ENCODE measurements at places on chromosomes 2 and 18.

DNA sequence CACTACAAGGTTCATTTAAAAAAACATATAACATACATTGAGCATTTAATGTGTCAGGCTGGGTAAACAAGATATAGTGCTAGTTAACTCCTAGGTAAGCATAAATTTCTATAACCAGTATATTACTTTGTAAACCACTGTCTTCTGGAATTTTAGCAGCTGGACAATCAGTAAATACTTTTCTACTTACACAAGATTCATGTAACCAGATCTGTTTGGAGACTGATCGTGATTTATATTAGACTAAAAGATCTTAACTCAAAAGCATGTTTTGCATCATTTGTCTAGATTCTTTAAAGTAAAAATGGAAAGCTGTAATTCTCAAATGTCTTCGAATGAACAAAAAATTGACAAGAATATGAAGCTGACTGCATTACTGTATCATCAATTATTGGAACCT, 941 bp upstream of the SGO2 start:
- DNase-seq, result no peak

DNA sequence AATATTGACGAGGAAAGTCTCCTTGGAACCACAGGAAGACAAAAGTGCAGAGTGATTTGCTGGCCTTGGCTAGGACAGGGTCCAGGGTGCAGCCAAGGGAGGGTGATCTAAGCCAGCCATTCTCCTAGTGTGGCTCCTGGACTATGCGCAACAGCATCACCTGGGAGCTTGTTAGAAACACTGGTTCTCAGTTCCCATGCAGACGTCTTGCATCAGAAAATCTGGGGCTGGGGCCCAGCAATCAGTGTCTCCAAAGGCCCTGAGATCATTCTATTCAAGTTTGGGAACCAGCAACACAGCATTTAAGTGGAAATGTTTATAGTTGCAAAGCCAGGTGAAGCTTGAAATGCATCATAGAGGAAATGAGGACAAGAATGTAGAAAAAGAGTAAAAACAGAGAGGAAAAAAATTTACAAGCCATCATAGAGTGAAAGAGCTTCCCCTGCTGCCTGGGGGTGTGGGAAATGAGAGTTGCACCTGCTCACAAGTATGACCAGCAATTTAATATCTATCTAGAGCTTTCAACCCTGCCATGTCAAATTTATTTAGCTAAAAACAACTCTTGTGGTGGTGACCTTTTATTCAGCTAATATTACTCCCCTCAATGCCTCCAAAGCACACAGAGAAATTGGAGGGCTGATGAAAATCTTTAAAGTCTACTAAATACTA, 54.4 kb upstream of the SEC11C start:
- no peak for DNase-seq

- DNase-seq, result no peak
Measured at GRCh38 chr2:173524256-173524955, 169.7 kb downstream of the CDCA7 start.

DNA sequence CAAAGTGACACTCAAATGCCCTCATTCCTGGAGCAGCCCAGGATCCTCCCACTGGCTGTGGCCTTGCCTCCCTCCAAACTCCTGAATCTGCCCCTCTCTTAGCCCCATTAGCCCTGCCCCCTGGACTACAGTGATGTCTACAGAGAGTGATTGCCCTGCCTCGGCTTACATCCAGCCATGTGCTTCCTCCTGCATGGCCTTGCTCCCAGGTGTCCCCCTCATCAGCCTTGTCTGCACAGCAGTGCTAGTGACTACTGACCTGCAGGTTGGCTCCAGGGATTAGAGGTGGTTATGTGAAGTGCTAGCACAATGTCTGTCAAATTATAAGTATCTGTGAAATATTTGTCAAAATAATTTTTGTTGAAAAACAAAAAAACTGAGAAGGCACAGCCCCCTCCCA, 259.1 kb upstream of the MYT1L start:
- no peak for DNase-seq

DNA sequence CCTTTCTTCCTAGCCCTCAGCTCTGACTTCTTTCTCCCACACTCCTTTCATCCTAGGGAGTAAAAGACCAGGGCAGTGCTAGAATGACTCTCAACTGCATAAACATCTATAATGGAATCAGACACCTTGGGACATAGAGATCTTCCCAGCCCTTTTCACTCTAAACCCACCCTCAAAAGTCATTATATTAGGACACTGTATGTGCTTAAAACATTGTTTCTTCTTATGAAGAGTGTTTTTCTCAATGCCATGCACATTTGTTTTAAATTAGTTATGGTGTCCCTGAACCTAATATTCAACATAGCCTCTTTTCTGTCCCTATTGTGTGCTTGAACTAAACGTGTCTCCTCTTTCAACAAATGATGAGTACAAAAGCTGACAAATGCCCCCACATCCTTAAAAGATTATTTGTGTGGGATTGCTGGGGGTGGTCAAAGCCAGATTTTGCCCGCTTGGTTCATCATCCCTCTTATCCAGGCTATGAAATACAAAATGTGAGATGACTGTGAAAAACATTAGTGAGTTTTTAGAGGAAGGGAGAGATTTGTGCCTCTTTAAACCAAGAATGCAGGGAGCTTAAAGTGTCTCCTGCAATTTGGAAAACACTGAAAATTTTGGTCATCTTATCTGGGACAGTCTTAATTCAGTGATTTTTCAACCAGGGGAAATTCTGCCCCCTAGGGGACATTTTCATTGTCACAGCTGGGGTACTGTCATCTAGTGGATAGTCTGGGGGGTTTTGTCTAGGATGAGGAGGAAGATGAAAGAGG, 29.0 kb downstream of the SERPINB5 start:
- no peak for DNase-seq

DNA sequence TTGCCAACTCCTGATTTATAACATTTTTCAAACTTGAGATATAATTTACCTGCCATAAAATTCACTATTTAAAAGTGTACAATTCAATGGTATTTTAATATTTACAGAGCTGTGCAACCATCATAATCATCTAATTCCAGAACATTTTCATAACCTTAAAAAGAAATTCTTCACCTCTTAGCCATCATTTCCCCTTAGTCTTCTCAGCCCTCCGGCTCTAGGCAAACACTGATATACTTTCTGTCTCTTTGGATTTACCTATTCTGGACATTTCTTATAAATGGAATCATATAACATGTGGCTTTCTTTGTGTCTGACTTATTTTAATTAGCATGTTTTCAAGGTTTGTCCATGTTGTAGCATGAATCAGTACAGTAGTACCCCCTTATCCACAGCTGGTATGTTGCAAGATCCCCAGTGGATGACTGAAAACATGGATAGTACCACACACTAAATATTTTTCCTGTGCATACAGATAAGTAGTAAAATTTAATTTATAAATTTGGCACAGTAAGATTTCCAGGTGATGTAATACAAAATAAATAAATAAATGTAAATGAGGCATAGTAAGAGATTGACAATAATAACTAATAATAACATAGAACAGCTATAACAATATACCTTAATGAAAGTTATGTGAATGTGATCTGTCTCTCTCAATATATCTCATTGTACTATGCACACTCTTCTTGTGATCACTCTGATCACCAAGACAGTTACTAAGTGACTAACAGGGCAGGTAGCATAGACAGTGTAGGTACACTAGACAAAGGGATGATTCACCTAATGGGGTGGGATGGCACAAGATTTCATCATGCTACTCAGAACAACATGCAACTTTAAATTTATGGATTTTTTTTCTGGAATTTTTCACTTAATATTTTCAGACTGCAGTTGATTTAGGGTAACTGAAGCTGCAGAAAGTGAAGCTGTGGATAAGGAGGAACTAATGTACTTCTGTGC, 73.1 kb downstream of the RAB3GAP1 start:
- DNase-seq, result no peak

GRCh38 chr2:240455647-240456446, 20.4 kb downstream of the GPC1 start:
- DNase-seq, result no peak

All from activated T-cell treated with anti-CD3 and anti-CD28 coated beads, Interleukin-2, amount 50 U/mL, for 1 hour (primary cell).